ENCODE measurements at places on chromosomes 1 and 21.

DNA sequence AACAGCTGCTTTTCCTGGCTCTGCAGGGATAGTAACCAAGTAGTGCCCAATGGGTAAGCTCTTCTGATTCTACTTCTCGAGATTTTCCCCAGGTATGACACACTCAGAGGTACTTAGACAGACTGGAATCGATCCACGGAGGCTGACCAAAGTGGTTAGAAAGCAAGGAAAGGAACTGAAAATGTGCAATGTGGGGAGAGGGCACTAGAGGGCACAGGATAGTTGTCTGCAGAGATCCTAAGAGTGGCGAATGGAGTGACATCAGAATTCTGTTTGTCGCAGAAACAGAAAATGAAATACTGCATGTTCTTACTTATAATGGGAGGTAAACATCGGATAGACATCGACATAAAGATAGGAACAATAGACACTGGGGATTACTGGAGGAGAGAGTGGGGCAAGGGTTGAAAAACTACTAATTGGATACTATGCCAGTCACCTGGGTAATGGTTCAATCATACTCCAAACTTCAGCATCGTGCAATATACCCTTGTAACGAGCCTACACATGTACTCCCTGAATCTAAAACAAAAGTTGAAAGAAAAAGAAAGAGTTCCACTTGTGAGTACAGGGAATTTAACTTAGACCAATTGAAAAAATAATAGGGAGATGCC, 23.3 kb downstream of the CYP2J2 start:
- DNase-seq: no peak

DNA sequence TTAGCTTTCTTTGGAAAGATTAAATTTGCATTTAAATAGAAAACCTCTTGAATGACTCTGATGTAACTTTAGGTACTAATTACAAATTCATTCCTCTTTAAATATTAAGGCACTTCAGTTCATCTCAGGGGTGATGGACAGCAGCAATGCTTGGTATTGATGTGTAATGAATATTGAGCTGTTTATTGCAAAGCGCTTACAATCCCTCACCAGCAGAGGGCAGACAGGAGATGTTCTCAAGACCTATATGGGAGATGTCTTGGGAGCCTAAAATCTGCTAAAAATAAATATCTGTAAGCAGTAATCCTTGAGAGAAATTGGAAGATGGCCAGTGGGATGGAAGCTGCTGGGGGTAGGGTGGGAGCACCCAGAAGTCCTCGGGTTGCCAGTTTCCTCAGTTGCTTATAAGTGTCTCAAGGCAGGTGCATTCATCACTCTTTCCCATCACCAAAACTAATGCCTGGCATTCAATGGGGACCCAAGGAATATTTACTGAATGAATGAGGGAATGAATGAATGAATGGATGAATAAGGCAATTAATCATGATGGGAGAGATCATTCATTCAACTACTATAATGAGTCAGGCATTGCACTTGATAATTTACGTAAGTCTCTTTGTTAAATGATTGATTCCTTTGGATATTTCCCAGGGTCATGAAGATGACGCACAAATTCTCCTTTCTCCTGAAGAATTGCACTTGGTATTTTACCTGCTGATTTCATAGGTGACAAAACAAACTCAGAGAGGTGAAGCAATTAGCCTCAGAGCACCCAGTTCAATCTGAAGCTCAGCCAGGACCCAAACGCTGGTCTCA, 2.3 kb downstream of the KLHDC8A start:
- DNase-seq: peak; percentile 22

DNA sequence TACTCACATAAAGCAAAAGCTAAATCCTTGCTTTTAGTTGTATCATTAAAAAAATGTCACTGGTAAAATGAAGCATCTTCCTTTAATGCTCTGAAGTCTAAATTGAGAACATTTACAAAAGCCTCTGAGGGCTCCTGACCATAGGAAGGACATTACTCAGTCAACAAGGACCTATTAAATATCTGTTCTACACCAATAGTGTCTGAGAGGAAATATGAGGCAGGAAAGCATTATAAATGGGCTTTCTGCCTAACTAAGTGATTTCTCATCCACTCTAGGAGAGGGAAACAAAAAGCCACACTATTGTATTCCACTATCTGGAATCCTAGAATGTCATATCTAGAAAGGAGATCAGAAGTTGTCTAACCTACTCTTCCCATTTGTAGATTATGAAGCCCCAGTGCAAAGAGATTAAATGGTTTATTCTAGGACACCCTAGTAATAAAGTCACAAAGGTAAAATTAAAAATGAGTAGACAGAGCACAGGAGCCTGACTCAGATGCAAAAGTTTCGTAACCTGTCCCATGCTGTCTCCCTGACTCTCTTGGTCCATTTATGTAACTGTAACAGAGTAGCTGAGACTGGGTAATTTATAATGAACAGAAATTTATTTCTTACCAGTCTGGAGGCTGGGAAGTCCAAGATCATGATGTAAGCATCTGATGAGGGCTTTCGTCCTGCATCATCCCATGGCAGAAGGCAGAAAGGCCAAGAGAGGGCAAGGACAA, 17.6 kb downstream of the RGS1 start:
- no peak for DNase-seq

DNA sequence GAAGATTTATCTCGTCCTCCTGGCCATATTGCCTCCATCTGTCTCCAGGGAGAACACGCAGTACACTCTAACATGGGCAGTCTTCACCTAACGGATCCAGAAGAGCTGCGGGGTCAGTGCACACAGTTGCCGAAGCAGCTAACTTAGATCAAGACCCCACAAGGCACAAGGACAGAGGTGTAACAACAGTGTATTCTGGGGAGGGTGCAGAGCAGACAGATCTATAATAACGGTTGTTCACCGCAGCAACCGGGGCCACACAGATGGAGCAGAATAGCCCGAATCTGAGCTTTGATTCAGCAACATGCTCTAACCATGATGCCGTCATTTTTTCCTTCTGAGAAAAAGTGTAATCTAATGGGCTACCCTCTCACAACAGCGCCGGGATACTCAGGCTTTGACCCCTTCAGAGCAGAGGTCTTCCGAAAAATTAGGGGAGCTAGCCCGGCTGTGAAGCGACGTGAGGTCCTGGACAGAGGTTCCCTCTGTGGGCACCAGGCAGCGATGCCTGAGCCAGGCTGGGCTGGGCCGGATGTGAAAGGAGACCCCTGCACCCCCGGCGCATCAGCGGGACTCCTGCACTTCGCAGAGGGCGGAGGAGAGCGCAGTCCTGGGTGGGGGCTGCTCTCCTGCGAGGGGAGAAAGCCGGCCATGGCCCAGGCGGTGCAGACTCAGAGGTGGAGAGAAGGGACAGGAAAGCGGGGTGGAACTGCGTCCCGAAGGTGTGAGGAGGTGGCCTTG, 57.5 kb downstream of the BCL9 start:
- no peak for DNase-seq

DNA sequence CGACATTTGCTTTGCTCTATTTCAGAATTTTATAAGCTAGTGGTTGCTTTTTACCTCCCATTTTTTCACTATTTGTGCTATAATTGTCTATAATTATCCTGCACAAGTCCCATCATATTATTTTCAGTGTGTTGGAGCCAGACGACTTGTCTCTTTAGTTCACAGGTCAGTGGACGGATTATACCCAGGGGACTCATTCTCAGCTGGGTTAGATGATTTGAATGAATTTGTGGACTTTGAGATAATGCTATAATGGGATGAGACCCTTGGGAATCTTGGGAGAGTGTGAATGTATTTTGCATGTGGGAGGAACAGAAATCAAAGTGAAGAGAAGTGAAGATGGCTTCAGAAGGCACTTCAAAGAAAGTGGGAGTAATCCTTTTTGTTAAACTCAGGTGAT, 31.5 kb upstream of the KCNK1 start:
- DNase-seq: no peak

GRCh38 chr21:30480145-30480544, at the start of gene KRTAP19-1:
Gene KRTAP19-1 (minus strand): TSS chr21:30480367. CDS start chr21:30480317, 50 bp downstream.
- no peak for DNase-seq

GRCh38 chr1:212234431-212235395, 50.5 kb upstream of the PPP2R5A start:
- DNase-seq: peak; percentile 15

- DNase-seq: no peak
These were observed 102.7 kb upstream of the IVNS1ABP start for GRCh38 chr1:185419718-185420117.

- no peak for DNase-seq
These were observed 37.2 kb upstream of the EPHA8 start for GRCh38 chr1:22526098-22526497.

- no peak for DNase-seq
These were observed 2.1 kb downstream of the LEPR start for GRCh38 chr1:65422241-65423203.

GRCh38 chr1:2458687-2459086, 17.4 kb upstream of the PLCH2 start:
- DNase-seq: no peak

- DNase-seq: no peak
These were observed 158.6 kb upstream of the C1orf174 start for GRCh38 chr1:4058706-4059105.

- no peak for DNase-seq
These were observed 195.7 kb downstream of the GPATCH2 start for GRCh38 chr1:217435204-217435603.

All from pulmonary artery endothelial cell (primary cell).